ENCODE measurements at places on chromosomes 16 and 17.

- peak; percentile 81 for DNase-seq
These were observed 118.2 kb upstream of the SMURF2 start for GRCh38 chr17:64780096-64781013.

DNA sequence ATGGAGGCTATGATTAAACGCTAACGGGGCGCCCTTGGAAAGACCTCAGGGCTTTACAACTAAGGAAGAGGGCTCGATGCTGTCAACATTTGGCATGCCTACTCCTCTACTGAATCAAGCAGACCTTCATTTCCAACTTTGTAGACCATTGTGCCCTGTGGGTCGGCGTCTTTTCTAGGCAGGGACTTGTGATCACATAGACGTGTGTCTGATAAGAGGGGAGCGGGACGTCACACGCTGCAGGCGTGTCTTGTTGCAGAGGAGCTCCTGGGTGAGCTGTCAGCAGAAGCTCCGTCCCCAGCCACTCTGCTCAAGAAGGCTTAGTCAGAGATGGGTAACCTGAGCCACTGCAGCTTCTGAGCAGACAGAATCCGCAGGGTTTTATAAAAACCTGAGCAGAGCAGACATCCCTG lies 2.8 kb downstream of the MAPK8IP3 start:
- DNase-seq, result no peak

DNA sequence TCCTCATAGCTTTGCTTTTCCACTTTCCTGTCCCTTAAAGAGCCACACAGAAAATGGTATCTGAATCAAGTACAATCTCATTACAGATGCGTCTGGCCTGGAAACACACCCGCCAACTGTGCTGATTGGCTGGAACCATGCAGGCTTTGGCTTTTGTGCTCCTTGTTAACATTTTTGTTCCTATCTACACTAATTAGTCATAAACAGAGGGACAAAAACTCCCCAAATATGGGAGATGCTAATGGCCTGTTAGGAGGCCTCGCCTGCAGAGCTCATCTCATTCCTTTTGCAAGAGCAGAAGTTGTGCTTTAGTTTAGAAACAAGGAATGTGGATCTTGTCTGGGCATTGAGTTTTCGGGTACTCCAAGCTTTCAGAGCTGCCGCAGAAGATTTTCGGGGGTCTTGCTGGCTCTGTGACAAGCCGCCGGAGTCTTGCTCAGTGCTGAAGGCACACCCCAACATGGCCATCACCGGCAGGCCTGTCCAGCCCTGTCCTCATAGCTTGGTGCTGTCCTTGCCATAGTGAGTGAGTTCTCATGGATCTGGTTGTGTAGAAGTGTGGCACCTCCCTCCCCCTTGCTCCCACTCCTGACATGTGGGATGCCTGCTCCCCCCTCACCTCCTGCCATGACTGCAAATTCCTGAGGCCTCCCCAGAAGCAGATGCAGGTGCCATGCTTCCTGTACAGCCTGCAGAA lies 69.8 kb downstream of the METRNL start:
- no peak for DNase-seq

- peak; percentile 76 for DNase-seq
These were observed at the start of the genes GNPTG and TSR3 for GRCh38 chr16:1351582-1352362. GNPTG (plus strand) TSS chr16:1351931; CDS start chr16:1351966, 35 bp downstream. TSR3 (minus strand) TSS chr16:1351878; CDS start chr16:1351804, 74 bp downstream.

DNA sequence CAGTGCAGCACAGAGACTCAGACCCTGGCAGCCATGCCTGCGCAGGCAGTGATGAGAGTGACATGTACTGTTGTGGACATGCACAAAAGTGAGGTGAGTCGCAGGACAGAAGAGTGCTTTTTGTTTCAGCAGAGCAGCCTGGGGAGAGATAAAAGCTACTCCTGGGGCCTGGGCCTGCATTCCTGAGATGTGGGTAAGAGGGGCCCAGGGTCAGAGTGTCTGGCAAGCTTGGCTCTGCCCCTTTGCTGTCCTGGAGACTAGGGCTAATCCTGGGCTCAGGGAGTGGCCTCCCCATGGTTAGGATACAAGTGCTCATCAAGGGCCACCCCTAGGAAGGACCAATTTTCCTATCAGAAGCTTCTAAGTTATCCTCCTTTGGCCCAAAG lies 4.8 kb upstream of the ERBB2 start:
- DNase-seq, result no peak

GRCh38 chr17:80322864-80323263 lies 62.2 kb downstream of the RNF213 start:
- no peak for DNase-seq

GRCh38 chr16:57575468-57576277 lies 33.2 kb downstream of the ADGRG5 start:
- no peak for DNase-seq

DNA sequence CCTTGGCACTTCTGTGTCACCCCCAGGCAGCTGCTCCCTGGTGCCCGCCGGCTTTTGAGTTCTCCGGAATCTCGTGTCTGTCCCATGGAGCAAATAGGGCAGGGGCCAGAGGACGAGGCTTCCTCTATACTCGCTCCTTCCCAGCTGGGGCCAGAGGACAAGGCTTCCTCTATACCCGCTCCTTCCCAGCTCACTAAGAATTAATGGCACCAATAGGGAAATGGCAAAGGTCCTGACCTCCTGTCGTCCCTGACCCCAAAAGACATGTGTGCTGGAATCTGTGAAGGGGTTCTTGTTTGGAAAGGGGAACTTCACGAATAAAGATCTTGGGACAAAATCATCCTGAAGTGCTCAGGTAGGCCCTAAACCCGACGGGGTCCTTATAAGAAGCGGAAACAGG lies 7.6 kb downstream of the SGSH start:
- DNase-seq, result no peak

- DNase-seq, result peak; percentile 8
These were observed 23.9 kb downstream of the PHB1 start for GRCh38 chr17:49390548-49391324.

DNA sequence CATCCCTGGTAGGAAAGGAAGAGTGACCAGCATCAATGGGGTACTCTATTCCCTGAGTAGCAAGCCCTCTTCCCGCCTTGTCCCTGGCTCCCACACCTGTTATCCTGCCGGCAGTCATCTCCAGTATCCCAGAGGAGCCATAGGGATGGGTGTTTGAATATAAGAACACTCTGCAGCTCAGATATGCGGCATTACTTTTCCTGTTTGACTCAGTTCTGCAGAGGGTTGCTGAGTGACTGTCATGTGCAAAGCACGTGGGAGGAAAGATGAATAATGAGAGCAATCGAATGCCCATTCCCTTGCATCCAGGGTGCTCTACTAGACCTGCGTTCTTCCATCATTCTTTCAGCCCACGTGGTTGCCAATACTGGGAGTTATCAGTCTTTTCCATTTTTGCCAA lies 115.1 kb downstream of the PRKCB start:
- DNase-seq, result peak; percentile 16

- DNase-seq, result no peak
These were observed 19.8 kb downstream of the NMRAL1 start for GRCh38 chr16:4454623-4455022.

DNA sequence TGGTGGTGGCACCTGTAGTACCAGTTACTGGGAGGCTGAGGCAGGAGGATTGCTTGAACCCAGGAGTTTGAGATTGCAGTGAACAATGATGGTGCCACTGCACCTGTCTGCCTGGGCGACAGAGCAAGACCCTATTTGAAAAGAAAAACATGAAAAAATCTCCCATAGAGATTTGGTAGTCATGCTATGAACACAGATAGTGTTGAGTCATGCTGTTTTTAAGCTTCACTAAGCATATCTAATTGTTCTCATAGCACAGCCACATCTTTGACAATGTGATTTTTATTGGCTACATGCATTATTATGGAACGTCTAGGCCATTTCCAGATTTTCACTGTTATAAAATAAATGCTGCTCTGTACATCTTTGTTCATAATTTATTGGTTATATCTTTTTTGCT lies 6.0 kb downstream of the IL34 start:
- DNase-seq, result no peak

DNA sequence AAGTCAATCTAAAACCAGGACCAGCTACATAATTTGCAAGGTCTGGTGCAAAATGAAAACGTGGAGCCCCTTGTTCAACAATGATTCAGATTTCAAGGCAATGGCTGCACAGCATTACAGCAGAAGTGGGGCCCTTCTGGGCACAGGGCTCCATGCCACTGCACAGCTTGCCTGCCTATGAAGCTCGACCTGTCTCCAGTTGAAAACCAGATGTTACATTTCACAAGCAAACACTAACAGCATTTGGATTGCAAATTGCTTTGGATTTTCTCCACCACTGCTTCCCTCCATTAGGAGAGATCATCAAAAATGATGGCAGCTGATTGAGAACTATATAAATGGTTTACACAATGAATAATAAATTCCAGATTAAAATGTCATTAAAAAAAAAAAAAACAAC lies 551.4 kb upstream of the ZFHX3 start:
- no peak for DNase-seq

DNA sequence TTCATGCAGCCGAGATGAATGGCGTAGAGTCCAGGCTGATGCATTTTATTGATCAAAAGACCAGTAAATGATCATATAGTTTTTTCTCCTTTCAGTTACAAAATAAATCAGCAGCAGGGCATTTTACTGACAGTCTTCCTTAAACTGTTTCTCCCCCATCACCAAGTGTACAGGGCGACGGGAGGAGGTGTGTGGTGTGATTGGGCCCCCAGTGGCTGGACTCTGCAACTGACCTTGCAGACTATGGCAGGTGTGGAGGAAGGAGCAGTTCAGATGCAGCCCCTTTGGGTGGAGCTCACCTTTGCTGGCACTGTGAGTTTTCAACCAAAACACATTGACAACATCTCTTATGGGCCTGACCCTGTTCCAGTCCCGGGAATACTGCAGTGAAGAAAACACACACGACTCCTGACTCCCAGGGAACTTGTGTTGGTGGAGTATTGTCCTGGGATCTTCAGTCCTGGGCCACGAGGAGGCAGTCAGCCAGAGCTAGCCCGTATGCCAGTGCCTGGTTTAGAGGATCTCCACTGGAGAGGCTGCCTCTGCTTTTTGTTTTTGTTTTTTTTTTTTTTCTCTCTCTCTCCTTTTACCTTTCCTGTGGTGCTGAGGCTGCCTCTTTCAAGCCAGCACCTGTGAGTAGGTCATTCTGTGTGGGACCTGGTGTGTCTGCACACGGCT lies 29.8 kb downstream of the KIAA0513 start:
- DNase-seq, result no peak

DNA sequence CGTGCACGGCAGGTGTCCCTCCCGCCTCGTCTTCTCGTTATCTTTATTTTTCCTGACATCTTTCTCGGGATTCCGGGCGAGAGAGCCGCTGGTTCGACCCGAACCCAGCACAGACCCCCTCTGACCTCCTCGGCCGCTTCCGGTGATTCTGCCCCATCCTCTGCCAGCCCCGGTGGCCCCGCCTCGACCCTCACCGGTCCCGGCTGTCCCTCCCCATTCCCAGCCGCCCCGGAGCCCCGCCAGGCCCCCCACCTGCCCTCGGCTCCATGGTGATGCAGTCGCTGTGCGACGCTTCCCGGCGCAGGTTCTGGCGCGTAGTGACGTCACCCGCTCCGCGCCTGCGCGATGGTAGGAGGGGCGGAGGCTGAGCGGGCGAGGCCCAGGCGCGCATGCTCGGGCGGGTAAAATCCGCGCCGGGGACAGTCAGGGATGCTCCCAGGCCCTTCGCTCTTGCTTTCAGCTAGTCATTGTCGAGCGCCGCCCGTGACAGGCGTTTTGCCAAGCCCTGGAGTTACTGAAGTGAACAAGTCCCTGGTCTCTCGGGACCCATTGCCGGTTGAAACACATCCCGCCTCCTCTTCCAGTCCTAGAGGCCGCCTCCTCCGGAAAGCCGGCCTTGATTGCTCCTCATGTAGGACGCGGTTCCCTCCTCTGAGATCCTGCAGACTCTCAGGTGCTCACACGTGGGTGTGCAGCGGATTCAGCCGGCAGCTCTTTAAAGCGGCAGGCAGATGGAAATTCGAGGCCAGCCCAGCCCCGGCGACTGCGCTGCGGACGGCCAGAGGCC lies at the start of gene MTHFSD:
Gene MTHFSD (minus strand): TSS at position 319 of the 787 bp plus-strand sequence. CDS start 51 bp downstream, at position 268.
- peak; percentile 91 for DNase-seq

DNA sequence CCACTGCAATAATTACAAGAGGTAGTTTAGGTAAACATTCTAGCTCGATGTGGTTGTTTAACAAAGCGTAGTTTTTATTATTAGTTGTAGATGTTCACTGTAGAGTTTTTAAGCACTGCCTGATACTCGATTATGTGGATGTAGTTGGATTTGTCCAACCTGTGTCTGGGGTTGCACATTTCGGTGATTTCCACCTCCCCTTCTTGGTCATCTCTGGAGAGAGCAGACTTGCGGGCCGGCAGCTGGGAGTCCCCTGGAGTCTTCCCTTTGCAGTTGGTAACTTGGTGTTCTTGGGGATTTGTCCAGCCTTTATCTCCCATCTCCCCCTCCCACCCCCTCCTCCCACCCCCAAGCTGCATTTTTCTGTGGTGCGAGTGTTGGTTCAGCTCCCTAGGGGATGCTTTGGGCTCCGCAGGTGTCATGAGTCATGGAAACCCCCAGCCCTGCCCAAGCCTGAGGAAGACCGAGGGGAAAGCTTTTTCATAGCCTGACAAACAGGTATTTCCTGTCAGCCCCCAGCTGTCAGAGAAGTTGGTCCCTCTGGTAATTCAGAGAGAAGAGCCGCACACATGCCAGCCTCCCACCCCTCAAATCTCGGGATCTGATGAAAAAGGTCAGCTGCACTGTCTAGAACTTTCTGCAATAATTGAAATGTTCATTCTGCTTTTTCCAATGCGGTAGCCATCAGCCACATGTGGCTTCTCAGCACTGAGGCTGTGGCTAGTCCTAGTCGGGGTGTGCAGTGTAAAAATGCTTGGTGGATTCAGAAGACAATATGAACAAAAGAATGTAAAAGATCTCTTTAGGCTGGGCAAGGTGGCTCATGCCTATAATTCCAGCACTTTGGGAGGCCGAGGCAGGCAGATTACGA lies 50.3 kb downstream of the KSR1 start:
- DNase-seq, result no peak

- no peak for DNase-seq
These were observed 3.6 kb upstream of the LITAFD start for GRCh38 chr16:8878523-8878911.

DNA sequence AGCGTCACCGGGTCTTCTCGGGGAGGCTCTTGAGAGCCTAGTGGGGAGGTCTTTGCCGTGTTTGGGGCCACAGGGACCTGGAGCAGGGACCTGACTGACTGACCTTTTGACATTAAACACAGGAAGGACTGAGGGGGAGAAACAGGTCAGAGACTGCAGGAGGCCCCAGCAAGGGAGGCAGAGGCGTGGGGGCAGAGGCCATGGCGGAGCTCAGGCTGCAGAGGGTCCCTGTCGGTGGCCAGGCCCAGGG lies 41.6 kb upstream of the GSE1 start:
- DNase-seq, result no peak

- DNase-seq, result no peak
These were observed 12.8 kb downstream of the NOD2 start for GRCh38 chr16:50706250-50706649.

- no peak for DNase-seq
These were observed 426.3 kb downstream of the SLC39A11 start for GRCh38 chr17:72665852-72666851.

GRCh38 chr17:37488009-37488604 lies 1.6 kb upstream of the DUSP14 start:
- no peak for DNase-seq

- DNase-seq, result no peak
These were observed 441 bp downstream of the CMTM4 start for GRCh38 chr16:66695935-66696668.

GRCh38 chr17:2042390-2042847 lies 597 bp downstream of the OVCA2 start:
- DNase-seq, result no peak

Measured in stimulated activated naive CD4-positive, alpha-beta T cell treated with Interleukin-2 at 50 U/mL for 16 hours (primary cell).